ENCODE measurements at places on chromosomes 1 and 21.

DNA sequence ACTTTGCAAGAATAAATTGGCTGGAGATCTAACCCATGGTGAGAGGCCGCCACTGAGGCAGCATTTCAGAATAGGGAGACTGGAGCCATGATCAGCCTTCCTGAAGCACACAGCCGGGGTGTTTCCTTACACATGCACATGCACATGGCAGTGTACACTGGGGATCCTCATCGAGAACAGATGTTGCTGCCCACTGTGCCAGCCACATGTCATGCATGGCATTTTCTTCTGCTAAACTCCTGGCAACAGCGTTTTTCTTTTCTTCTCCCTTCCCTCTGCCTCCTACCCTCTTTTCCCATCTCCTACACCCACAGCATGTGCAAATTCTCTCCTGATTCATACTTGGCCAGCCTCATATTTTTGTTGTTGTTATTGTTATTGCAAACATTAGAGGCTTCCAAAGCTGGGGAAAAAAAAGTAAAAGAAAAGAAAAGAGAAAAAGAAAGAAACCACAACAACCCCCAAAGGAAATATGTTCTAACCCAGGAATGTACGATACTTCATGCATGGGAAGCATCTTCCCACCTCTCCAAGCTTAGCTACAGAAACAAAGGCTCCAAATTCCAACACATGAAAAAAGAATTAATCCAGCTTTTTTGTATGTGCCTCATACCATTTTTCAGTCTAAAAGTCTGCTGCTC is 344.0 kb downstream of the ASTN1 start:
- no peak for DNase-seq

DNA sequence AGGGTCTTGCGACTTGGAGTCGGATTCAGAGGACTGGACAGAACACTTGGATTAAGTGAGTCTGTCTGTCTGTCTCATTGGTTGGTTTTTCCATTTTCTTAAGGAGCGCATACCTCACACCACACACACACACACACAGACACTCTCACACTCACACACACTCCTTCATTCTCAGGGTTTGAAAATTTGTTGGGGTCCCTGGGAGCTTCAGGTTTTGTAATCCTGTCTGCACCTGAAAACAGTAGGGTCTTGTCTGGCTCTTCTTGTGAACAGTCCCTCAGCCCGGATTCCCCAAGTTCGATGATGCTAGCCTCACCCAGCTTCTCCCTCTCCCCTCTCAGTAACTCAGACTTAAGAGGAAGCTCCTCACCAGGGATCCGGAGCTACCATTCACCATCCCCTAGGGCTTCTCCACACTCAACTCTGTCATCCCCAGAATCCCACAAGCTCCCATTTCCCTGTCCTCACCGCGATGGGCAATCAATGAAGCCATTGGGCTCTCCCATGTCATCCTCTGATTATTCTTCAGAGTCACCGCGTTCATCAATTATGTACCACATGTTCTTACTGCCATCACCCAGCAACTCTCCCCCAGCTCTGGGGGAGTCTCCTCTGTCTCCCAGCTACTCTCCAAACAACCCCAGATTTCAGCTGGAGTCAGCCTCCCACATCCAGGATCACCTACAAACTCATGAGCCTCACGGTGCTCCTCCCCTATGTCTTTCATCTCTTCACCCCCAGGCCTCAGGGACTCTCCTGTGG is 1530.9 kb upstream of the TPTE start:
- DNase-seq = no peak

- DNase-seq = peak; percentile 16
Measured at GRCh38 chr1:176206006-176206960, 803 bp downstream of the COP1 start.

DNA sequence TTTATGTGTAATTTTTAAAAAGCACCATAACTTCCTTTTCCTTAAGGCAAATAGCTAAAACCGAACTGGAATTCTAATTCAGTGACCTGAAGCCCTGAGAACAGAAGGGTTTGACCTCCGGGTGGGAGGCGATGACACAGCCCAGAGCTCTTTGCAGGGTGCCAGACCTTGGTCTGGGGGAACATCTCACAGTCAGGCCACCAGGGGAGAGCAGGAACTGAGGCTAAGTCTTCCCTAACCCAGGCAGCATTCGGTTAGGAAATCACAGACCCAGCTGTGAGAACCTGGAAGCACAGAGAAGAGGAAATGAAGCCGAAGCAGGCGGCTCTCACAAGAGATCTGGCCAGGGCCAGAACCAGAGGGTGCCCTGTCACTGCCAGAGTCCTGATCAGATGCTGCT is 444.8 kb downstream of the TTLL7 start:
- no peak for DNase-seq

DNA sequence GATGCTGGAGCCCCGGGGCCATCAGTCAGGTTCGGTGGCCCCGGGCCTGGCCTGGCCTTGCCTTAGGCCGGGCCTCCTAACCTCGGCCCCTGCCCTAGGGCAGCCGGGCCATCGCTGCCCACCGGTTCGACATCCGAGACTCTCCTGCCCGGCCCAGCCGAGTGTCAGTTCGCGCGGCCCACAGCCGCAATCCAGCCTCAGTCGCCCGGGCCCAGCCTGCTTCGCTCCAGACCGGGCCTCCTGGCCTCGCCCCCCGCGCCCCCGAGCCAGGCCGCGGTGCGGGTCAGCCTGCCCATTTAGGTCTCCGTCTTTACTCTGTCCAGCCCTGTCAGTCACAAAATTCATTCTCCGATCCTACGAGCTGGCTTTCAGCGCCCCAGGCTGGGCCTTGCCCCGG is 777 bp downstream of the LRRC41 start:
- DNase-seq = no peak

Data from stimulated activated CD8-positive, alpha-beta memory T cell treated with anti-CD3 and anti-CD28 coated beads, Interleukin-4, amount 100 ng/mL, for 4 hours (primary cell).